ENCODE measurements at places on chromosomes 5 and 9.
A peak's percentile ranks its signal among the peaks of the same experiment; 100 is the strongest.

DNA sequence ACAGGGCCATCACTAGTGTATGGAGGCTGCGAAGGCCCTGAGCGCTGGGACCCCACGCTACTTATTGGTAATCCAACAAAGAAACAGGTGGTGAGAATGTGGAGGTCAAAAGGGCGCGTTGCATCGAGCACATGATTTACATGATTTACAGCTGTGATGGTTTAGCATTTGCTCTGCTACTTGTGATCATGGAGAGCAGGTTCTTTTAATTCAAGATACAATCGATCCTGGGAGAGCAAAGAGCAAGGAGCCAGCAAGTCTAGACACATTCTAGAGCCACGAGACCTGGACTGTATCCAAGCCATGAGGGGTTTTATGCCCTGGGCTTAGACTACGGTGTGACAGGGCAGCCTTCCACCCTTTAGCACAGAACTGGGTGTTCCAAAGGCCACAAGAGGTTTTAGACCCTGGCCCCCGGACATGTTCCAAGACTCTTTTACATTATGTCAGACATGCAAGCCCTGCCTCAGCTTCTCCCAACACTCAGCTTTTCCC lies 47.0 kb upstream of the CLK4 start:
- no peaks in the 10 kb centered on the region for H3K27me3 ChIP-seq
- no peak overlapping the region for H3K4me3 ChIP-seq
- H3K36me3 ChIP-seq: no peaks in the 10 kb centered on the region
- H3K27ac ChIP-seq: no peak overlapping the region

GRCh38 chr5:159768243-159768642 lies 148.0 kb upstream of the ADRA1B start:
- H3K4me3 ChIP-seq: no peak overlapping the region
- H3K36me3 ChIP-seq: no peaks in the 10 kb centered on the region
- no peaks in the 10 kb centered on the region for H3K27me3 ChIP-seq
- H3K27ac ChIP-seq: no peak overlapping the region
- H3K4me1 ChIP-seq: peaks cover 24% of the 10 kb centered on the region
- no peak for DNase-seq

DNA sequence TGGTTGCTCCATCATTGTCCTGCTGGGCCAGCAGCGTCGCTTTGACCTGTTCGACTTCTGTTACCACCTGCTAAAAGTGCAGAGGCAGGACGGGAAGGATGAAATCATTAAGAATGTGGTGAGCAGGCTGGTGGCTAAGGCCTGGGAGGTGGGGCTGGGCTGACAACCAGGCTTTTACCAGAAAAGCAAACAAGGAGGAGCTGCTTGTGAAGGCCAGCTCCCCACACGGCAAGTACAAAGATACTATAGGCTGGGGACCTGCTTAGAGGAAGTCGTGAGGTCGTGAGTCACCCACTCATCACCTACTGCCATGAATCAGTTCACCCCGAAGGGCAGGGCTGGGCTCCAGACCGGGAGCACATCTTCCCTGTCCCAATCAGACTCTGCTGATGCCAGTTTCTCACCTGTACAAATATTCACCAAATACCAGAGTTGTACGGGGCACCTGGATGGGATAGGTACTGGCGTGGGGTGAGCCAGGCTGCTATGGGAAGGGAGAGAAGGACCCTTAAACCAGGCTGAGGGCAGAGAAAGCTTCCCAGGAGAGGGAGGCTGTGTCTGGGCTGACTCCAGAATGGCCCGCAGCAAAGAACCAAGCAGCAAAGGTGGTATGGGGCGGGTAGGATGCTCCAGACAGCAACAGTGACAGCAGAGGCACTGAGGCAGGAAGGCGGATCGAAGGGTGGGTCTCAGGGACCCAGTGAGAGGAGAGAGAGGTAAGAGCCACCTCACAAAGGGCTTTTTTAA lies 69.3 kb upstream of the NIPAL4 start:
- peak overlapping the region; percentile 60 for H3K27ac ChIP-seq
- H3K4me3 ChIP-seq: no peak overlapping the region
- no peak for DNase-seq
- H3K27me3 ChIP-seq: no peaks in the 10 kb centered on the region
- peaks cover 19% of the 10 kb centered on the region for H3K36me3 ChIP-seq

DNA sequence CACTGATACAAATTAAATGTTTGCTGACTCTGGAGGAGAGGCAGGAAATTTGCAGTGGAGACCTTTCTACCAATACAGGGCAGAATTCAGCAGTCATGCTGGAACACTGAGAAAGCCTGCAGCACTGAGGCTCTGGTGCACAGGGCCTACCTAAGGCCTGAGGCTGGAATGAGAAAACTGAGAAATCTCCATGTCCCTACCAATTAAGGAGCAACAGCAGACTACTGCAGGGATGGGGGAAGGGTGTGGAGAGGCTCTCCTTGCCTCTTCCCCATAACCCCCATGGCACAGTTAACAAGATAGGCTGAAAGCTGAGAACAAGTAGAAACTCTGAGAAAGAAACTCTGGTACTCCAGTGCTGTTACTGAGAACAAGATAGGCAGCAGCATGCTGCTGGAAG lies 10.5 kb downstream of the FBXO4 start:
- H3K27me3 ChIP-seq: no peaks in the 10 kb centered on the region
- no peak overlapping the region for H3K4me3 ChIP-seq
- no peak overlapping the region for H3K27ac ChIP-seq
- no peaks in the 10 kb centered on the region for H3K4me1 ChIP-seq
- H3K36me3 ChIP-seq: peaks cover 18% of the 10 kb centered on the region
- no peak for DNase-seq

DNA sequence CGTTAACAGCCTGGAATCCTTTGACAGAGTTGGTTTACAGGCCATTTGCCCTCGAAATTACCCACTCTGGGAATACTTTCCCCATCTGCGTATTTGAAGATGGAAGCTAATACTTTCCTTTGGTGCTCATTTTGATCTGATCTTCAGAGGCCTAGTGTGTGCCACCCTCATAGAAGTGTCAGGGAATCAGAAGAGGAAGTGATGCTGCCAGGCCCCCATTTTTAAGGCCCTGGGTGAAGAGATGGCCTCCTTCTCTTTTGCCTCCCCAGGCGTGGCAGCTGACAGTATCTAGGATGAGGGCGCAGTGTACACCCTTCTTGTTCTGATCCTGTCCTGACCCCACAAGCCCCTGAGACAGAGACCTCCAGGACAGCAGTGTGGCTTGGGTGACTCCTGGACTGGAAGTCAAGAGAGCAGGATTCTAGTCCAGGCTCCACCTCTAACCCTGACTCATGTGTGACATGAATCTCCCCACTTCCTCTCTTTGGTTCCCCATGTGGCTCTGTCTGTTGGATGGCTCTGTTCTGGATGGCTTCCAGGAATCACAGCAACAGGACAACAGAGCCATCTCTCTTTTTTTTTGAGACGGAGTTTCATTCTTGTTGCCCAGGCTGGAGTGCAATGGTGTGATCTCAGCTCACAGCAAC lies 27.8 kb downstream of the CSF1R start:
- H3K27me3 ChIP-seq: no peaks in the 10 kb centered on the region
- H3K27ac ChIP-seq: no peak overlapping the region
- H3K4me1 ChIP-seq: no peaks in the 10 kb centered on the region
- peak; percentile 60 for DNase-seq

- no peak overlapping the region for H3K4me3 ChIP-seq
- DNase-seq: no peak
- peaks cover 28% of the 10 kb centered on the region for H3K36me3 ChIP-seq
- H3K27me3 ChIP-seq: no peaks in the 10 kb centered on the region
- H3K4me1 ChIP-seq: no peaks in the 10 kb centered on the region
- no peak overlapping the region for H3K27ac ChIP-seq
These were observed 74.7 kb downstream of the PJA2 start for GRCh38 chr5:109335114-109335513.

Measured in tibial artery (tissue), 4 donors.